Lung (tissue), 17 donors: ENCODE measurements at places on chromosomes 7 and 10.

DNA sequence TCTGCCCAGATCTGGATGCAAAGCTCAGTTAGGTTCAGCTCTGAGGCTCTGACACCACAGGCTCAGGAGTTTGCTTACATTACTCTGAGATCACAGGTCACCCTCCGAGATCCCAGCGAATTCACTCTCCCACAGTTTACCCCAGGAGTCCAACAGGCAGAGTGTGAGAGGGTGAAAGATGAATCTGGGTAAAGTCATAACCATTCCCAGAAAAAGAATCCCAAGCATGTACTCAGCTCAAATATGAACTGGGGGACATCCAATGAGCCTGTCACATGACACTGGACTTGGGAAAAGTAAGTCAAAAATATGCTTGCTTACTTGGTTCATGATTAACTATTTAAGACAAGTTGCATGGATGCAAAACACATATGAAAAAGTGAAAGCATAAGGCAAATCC is 110.3 kb upstream of the ARID5B start:
- no peak for DNase-seq

DNA sequence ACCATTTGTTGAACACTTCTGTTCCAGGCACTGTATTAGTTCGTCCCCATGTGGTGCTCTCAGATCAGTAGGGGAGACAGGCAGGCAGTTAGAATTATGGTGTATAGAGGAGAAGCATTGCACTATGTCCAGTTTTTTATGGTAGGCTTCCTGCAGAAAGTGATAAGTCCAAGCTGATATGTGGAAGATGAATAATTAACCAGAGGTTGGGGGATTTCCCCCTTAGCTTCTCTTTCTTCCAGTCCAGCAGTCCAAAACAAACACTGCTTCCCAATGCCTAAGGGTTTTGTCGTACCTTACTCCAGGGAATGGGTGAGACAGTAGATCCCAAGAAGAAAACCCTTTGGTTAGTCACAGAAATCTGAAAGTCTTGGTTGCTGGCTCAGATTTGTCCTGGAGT is 19.2 kb downstream of the HIF1AN start:
- no peak for DNase-seq

DNA sequence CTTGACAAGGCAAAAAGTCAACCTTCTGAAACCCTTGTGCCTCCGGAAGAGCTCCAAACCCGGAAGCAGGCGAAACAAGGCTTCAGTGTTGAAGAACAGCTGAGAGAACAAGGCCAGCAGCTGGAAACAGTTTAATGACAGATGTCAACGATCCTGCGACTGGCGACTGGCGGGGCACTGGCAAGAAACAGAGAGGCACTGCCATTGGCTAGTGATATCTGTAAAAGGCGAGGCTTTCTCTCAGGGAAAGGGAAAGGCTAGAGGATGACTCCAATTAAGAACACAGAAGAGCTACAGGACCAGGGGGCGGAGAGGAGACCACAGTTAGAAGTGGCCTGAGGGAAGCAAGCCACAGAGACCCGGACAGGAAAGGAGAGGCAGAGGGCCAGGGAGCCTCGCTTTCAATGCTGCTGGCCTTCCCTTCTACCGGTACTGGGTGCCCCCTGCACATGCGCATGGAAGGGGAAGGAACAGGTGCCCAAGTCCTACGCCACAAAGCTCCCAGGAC is 19.4 kb downstream of the ITGB1 start:
- peak; percentile 85 for DNase-seq

GRCh38 chr10:22437620-22438588 is 92.6 kb downstream of the SPAG6 start:
- DNase-seq, result peak; percentile 64

DNA sequence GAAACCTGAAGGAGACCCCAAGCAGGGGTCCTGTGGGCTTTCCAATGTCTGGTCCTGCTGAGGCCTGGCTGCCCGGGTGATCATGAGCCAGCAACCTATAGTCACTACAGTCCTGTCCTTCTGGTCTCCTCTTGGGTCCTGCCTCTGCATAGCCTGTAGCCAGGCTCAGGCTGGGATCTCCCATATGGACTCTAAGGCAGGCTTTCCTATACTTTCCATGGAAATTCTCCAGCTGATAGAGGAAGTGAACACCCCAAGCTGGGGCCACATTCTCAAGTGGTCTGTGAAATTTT is 26.4 kb downstream of the ANXA8 start:
- no peak for DNase-seq

DNA sequence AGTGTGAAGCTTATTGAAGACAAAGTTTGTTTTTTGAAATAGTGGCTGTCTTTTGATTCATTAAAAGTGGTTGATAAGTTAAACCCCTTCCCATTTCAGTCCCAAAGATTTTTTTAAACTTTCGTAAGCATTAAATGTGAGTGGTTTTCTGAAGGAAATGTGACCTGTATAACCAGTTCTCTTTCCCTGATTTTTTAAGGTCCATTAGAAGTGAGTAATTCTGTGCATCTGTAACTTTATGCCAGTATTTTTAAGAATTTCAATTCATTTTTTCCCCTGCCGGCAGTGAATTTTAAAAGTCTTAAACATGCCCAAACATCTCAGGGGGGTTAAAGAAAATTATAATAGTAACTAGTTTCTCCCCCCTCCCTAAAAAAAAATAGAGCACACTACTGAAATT is 254.6 kb upstream of the SP8 start:
- DNase-seq, result peak; percentile 35

GRCh38 chr7:27527348-27527714 is 135.4 kb downstream of the HIBADH start:
- peak; percentile 13 for DNase-seq
